EL (cell line): ENCODE measurements at places on chromosomes 16 and 17.
A peak's percentile ranks its signal among the peaks of the same experiment; 100 is the strongest.

DNA sequence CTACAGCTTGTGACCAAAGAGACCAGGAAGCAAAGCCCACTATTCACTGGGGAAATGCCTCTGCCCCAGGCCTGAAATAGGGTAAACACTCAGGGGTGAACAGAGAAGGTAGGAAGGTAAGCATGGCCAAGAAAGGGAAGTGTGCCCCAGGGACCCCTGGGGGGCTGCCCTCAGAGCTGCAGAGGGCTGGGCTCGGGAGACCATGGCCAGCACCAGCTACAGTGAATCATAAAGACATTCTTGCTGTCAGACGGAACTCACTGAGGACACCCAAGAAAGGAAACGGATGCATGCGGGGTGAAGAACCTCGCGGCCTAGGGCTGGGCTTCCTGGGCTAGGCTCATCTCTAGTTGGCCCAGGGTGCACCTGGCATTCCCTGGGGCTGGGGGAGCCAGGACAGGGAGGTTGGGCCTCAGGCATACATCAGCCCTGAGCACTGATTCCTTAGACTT is 9.6 kb downstream of the HIC1 start:
- peak; percentile 56 for DNase-seq

GRCh38 chr16:27595993-27596392 is 46.0 kb downstream of the KATNIP start:
- DNase-seq = no peak

GRCh38 chr17:38877130-38877851 is 7.4 kb downstream of the LASP1 start:
- DNase-seq = no peak

- no peak for DNase-seq
Observed at GRCh38 chr16:86963600-86964575, 353.3 kb downstream of the C16orf95 start.

DNA sequence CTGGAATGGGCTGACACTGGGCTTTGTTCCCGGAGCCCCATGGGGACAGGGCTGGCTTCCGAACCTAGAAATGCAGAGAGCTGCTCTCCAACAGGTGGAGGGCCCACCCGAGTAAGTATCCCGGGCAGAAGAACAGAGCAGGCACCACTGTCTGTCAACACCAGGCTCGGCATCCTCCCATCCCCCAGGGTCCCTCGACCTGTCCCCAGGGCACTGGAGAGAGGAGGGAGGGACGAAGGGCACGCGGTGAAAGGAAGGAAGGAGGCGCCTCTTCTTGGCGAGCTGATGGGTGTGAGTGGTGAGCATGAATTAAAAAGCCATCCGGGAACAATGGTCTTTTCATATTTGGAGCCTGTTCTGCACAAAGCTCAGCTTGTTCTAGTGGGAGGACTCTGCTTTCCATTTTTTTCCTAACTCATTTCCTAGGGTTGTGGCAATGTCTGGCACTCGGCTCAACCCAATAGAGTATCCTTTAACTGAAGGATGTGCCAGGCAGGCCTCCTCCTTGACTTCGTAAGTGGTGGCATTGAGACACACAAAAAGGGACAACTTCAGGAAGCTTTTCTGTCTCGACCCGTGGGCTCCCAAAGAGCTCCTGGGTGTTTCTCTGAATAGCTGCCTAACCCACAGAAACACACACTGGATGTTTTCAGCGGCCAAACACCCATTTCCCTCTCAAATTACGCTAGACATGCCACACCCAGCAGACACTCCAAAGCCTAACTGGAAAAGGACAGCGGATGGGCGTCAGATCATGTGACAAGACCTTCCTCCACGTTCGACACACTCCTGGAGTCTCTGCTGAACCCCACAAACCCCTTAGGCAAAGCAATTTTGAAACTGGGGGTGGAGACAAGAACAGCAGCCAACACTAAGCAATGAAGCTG is 47.7 kb downstream of the ZFHX3 start:
- DNase-seq = no peak

- DNase-seq = no peak
Observed at GRCh38 chr17:68389041-68389440, 68.3 kb downstream of the WIPI1 start.

DNA sequence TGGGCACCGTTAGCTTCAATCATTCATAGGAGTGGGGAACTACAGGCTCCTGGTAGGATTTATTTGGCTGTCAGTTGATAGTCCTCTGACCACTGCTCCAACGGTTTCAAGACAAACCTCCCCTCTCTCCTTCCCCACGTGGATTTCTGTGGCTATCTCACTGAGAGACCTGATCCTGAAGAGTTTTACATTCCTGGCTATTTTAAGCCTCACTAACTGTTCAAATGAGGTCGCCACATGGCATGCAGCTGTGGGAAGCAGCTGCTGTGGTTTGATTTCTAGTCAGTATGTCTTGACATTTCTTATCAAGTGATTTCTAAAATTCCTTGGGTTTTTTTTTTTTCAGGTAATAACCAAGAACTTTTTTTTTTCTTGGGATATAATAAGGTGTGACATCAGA is 38.3 kb downstream of the CDK5R1 start:
- DNase-seq = peak; percentile 57

DNA sequence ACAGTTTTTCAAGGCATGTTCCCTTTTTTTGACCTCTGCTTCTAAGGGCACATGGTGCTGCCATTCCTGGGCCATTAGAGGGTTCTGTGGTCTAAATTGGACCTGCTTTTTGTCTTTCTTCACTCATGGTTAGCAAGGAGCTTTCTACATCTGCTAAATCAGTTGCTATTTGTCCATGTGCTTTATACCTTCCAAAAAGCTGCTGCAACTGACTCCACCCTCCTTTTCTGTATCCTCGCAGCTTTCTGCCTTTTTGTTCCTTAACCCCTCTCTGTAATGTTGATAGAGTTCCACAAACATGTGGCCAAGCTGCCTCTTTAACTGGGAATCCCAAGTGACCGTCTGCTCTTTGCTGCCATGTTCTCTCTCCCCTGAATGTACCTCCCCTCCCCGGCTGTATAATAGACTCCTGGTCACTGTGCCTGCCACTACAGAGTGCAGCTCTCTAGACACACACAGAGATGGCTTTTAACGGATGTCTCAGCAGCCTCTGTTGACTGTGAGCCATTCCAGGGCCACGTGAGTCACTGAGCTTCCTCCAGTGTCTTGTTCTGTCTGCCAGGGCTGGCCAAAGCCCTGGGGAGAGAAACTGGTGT is 57.4 kb upstream of the TEKT3 start:
- peak; percentile 80 for DNase-seq

DNA sequence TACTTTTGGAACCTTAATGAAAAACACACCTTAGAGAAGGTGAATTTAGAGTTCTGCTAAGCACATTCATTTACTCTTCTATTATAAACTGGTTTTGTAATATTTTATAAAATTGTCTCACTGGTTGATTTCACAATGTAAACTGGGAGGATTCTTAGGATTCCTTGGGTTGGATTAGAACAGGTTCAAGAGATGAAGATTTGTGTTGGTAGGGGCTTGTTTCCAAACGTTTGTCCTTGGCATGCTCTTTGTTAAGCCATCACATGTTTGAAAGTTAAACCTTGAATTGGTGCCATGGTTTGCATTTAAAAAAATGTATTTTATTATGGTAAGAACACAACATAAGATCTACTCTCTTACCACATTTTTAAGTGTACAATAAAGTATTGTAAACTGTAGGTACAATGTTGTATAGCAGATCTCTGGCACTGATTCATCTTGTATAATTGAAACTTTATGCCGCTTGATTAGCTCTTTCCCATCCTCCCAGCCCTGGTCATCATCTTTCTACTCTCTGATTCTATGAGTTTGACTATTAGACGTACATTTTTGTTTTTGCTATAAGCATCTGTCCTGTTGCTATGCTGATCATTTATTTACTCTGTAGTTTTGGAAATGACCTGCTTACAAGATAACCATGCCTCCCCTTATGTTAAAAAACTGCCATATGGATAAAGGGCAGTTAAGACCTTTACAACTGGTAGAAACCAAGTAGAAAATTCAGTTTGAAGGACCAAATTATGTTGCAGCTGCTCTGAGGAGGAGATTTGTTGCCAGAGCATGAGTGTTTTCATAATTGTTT is 9.6 kb downstream of the FTO start:
- no peak for DNase-seq

DNA sequence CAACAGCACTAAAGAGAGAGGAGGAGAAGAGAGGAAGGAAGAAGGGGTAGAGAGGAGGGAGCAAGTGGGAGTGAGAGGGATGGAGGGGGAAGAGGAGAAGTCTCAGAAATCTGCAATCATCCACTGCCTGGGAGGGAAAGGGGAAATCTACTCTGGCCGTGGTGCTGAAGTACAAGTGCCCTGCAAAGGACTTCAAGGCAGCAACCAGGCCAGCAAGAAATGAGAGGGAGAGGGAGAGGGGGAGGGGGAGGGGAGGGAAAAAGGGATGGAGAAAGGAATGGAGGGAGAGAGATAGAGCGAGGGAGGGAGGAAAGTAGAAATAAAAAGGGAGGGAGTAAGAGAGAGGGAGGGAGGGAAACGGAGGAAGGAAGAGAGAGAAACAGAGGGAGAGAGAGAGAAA is 130.8 kb upstream of the EEF2KMT start:
- DNase-seq = no peak

GRCh38 chr16:67000384-67001351 is 12.3 kb downstream of the CES4A start:
- peak; percentile 32 for DNase-seq

DNA sequence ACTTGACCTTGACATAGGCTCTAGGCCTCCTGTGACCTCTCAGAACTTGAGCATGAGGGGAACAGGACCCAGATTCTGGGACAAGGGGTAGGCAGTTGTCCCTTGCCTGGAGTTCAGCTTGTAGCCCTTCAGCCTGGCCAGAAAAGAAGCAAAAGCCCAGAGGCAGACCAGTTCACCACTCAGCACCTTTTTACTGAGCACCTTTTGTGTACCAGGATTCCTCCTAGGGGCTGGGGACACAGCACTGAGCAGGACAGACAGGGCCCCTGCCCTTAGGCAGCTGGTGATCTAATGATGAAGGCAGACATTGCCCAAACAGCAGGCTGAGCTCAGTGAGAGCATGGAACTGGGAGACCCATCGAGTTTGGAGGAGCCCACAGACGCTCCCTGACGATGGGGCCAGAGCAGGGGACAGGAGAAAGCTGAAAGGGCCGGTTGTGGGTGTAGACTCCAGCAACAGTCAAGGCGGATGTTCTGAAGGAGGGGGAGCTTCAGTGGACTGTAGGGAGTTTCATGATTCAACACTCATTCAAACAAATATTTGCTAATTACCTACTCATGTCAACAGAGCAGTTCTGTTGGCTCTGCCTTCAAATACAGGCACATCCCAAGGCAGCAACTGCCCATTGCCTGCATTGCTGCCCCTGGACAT is 32.0 kb downstream of the SBK1 start:
- no peak for DNase-seq

DNA sequence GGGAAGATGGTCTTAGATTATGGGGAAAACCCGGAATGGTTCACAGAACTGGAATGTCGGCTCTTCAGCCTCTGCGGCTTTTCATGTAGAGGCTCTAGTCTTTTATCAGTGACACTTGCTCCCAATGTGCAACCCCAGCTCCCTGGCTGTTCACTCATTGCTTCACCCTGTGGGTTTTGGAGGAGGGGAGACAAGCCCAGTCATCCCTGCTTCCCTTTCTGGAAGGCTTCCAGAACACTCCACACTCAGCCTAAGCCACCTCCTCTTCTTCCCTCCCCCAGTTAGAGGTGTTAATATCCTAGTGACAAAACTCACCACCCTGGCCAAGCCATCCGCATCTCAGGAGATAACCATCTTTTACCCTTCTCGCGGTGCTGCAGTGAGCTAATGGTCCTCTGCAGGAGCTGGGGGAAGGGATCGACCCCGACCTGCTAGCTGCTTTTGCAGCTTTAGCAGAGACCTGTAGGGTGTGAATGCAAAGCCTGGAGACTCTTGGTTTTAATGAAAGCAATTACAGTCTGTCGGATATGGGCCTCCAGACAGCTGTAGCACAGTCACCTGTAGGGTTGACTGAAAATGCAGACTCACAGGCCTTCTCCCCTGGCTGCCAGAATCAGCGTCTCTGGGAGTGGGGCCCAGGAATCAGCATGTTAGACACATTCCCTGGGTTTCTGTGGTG is 24.3 kb upstream of the LASP1NB start:
- DNase-seq = peak; percentile 99

DNA sequence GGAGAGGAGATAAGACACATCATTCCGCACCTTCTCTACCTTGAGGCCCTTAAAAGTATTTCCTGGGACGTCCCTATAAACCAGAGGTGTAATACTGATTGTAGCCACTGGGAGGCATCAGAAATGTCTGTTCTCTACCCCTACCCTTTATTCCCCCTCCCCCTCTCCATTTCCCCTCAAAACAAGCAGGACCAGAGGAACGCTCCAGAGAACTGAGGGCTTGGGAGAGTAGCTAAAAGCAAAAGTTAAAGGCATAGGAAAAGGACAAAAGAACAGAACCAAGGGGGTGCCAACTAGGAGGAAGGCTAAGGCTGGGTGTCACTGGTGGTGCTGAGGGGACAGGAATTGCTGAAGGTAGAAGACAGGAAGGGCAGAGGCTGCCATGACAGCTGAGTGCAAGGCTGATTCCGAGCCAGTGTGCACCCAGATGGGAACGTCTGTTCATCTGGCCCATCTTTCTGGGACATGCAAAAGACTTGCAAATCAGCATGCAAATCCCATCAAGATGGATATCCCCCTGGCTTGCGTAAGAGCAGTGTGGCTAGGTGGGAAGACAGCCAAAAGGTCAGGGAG is 6.7 kb downstream of the CAMTA2 start:
- peak; percentile 51 for DNase-seq

- DNase-seq = no peak
Observed at GRCh38 chr17:78272181-78272913, 40.9 kb downstream of the TMEM235 start.

- no peak for DNase-seq
Observed at GRCh38 chr17:19660219-19660870, 11.8 kb downstream of the ALDH3A2 start.

- peak; percentile 21 for DNase-seq
Observed at GRCh38 chr16:14629612-14629918, 495 bp downstream of the PARN start.

- no peak for DNase-seq
Observed at GRCh38 chr17:57880086-57880456, 30.2 kb upstream of the MRPS23 start.

GRCh38 chr17:70158180-70158579 is 11.2 kb upstream of the KCNJ2 start:
- DNase-seq = no peak

DNA sequence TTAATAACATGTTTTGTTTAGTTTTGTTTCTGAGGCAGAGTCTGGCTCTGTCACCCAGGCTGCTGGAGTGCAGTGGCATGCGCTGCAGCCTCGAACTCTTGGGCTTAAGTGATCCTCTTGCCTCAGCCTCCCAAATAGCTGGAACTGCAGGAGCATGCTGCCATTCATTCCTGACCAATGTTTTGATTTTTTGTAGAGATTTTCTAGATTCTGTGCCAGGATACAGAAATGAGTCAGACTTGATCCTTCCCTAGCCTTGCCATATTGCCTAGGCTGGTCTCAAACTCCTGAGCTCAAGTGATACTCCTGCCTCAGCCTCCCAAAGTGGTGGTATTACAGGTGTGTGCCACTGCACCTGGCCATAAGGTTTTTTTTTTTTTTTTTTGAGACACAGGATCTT is 17.7 kb downstream of the TAOK1 start:
- DNase-seq = peak; percentile 44

- DNase-seq = no peak
Observed at GRCh38 chr16:24908716-24909115, 63.0 kb downstream of the SLC5A11 start.

GRCh38 chr17:16935786-16936185 is 36.1 kb downstream of the TNFRSF13B start:
- DNase-seq = no peak
